ENCODE measurements at places on chromosomes 6 and 20. TPM values are rescaled to one million over a fixed set of nuclear protein-coding genes. Genes with fewer than 3 reads are reported as not detected.

GRCh38 chr6:38234141-38234540 is 405.6 kb downstream of the BTBD9 start:
- no peak for DNase-seq

DNA sequence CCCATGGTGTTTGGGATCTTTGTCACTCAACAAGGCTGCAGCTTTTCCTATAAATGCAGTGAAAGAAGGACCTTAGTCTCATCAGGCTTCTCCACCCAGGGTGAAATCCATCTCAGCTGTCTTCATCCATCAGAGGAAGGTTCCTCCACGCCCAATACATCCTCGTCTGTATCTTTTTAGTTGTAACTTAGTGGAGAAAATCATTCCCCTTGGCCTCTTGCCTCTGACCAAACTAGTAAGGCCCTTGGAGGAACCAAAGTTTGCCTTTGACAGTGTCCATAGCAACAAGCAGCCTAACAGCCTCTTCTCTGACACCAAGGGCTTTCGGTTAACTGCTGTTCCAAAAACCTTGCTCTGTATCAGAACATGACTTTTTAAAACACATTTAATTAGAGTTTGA is 230.3 kb upstream of the ECI2 start:
- DNase-seq = no peak

KIAA0408 gene
- polyA plus RNA-seq = 2.7 TPM

DNA sequence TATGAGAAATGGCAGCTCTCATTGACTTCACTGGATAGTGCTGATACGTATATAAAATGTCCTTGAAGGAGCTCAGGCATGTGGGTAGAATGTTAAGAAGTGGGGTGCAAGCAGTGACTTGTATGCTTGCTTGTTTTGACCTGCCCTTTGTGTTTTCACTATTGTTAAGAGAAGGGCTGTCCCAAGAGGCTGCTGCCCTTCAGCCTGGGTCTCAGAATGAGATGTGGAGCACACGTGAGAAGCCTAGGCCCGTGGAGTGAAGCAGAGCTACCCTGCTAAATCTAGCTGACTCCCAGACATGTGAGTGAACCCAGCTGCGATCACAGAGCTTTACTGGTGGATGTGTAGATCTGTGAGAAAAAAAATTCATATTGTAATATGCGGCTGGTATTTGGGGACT is 305.3 kb upstream of the RGS17 start:
- DNase-seq = no peak

ABHD16B gene
- not detected for polyA plus RNA-seq

DNA sequence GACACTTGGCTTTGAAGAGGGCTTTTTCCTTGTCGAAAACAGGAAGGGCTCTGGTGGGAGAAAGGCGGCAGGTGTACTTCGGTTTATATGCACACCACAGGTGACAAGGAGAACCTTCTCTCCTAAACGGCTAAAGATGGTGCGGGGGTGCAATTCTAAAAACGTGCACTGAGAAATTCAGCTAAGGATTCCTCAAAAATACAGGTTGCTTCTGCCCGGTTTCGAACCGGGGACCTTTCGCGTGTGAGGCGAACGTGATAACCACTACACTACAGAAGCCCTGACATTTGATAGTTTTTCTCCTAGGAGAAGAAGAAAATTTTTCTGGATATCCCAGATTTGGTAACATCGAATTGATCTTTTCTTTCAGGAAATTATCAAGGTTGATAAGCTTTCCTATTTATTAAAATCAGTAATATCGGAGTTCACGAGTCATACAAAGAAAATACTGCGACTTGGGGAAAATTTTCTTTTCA is 32.0 kb downstream of the POM121L2 start:
- DNase-seq = no peak
